ENCODE measurements at places on chromosomes 1 and 21.
A peak's percentile ranks its signal among the peaks of the same experiment; 100 is the strongest.

- DNase-seq: no peak
Measured at GRCh38 chr1:173861731-173862145, 6.1 kb downstream of the GAS5 start.

GRCh38 chr1:198764748-198765147 lies 125.9 kb downstream of the PTPRC start:
- no peak for DNase-seq

- DNase-seq: no peak
Measured at GRCh38 chr1:84918726-84919336, 25.8 kb upstream of the LPAR3 start.

DNA sequence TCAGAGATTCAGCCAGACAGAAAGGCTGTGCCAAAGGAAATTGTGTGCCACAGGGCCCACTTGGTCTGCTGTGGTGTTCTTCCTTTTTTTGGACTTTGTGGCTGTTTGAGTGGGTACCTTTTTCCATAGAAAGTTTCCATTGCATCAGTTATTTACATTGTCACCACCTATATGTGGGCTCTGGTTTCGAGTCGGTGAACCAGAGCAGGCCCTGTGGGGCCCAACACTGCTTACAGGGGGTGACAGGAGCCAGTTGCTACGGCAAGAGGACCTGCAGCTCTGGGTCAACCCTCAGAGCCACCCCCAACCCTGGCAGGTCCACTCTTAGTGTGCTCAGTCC lies 157.0 kb upstream of the EDN2 start:
- no peak for DNase-seq

DNA sequence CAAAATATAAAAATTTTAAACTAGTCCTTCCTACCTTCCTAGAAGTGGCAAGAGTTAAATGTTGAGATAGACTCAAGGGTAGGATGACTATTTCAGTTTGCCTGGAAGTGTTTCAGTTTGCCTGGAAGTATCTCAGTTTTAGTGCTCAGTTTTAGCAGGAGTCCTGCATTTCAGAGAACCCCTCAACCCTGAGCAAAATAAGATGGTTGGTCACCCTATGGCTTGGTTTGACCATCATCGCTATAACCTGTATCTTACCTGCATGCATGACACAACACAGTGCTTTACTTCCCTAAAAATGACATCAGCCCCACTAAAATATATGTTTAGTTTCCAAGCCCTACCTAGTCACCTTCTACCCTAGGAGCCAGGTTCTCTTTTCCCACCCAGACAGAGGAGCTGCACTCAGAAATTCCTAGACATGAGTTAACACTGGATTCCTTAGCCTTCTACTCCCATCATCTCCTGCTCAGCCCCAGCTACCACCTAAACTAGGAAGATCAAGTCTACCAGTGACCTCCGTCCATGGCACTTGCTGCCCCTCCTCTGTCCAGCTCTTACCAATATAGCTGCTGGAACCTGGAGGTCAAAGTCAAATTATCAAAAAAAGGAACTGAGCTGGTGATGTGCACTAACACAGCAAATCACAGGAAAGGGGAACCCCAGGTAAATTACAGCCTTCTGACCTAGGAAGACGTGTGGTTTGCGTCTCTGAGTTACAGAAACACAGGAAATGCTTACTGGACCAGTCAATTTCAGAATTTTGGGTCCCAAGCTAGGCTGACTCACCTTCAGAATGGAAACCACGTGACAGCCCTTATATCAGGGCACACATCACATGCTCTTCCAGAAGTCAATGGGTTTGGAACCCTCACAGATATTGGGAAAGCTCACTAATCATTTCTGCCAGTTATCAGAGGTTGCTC lies 2.2 kb upstream of the G0S2 start:
- DNase-seq: no peak

DNA sequence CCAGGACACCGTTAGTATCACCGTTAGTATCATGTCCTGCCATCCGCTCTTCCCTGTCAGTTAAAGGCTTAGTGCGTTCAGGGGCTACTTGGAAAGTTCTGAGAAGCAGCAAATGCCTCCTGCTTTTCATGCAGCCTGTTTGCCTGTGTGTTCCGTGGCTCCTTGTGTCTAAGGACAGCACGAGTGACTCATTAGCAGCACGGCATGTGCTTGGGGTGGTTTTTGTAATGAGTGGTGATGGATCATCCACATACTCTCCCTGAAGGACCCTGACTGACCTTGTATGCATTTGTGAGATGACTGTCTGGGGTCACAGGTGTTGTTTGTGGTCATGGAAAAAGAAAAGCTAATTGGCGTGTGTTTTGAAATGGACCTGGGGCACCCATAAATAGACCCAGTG lies 221.9 kb downstream of the PBX1 start:
- DNase-seq: peak; percentile 53

DNA sequence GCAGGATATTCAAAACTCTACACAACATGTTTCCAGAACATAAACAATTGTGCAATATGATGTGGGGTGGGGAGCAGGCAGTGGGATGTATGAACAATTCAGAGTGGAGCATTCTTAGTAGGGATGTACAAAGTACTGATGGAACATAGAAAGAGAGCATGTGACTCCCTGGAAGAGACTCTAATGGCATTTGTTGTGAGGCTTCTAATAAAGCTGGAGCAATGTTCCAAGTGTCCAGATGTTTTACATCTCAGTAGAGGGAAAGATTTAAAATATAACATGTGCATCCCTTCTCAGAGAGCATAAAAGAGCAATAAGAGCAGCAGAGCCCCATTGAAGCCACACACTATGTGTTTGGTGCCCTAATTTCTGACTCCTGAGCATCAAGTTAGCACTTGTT lies 116.5 kb downstream of the BRINP2 start:
- DNase-seq: no peak

GRCh38 chr1:110086961-110087360 lies 16.5 kb upstream of the ALX3 start:
- no peak for DNase-seq

DNA sequence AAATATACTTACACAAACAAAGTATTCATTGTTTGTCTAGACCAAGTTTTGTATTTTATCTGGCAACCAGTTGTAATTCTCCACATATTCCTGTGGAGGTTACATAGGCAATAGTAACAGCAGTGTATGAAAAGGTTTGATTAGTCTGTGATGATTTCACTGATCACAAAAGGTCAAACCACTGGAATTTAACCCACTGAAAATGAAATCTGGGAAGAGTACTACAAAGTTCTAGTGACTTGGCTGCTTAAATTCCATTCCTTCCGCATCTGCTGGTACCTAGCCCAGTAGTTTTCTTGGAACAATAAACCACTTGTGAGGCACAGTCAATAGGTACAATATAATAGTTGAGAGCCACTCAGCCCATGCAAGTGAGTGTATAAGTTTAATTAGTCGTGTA lies 205.4 kb downstream of the NFIA start:
- peak; percentile 71 for DNase-seq

DNA sequence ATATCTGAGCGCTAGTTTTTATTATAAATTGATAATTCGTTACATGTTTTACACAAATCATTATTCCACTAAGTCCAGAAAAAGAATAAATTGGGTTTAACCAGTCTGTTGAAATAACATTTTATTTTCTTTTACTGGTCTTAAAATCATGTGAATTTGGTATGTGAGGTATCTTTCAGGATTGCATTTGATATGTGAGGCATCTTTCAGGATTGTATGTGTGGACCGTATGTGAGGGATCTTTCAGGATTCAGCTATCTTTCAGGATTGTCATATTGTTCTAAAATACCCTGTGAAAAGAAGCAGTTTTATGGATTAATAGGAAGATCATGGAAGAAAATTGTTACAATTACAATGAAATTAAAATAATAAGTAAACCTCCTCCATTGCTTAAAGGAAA lies 42.9 kb downstream of the USP25 start:
- no peak for DNase-seq

GRCh38 chr1:45356186-45356585 lies 15.9 kb upstream of the MUTYH start:
- no peak for DNase-seq

- DNase-seq: no peak
Measured at GRCh38 chr21:42153746-42154145, 65.2 kb upstream of the ABCG1 start.

DNA sequence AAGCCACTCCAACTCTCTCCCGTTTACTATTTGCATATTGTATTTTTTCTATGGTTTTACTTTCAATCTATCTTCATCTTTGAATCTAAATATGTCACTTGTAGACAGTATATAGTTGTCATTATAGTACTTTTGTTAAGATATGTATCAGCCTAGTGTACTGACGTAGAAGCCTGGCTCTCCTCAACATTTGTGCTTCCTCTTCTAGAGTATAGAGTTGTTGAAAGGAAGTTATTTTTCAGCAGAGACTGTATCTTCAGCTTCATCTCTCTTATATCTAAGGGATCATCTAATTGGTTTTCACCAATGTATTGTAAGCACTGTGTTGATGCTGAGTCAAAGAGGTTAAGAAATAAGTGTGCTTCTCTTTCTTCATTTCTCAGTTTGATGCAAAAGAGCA lies 192.8 kb downstream of the LMO4 start:
- DNase-seq: no peak

DNA sequence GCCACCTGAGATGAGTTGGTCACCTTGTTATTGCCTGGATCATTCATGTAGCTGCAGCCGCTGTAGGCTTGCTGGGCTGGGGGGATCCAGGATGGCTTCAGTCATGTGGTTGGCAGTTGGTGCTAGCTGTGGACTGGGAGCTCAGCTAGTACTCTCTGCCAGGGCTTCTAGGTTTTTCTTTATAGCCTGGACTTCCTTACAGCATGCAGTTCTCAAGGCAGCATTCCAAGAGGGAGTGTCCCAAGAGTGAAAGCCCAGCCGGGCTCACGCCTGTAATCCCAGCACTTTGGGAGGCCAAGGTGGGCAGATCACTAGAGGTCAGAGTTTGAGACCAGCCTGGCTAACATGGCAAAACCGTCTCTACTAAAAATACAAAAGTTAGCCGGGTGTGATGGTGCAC lies 23.7 kb upstream of the ACTL8 start:
- no peak for DNase-seq

GRCh38 chr1:94160811-94161210 lies 39.9 kb upstream of the ABCA4 start:
- DNase-seq: peak; percentile 21

- DNase-seq: peak; percentile 50
Measured at GRCh38 chr1:150464422-150464826, 22.8 kb upstream of the TARS2 start.

GRCh38 chr1:197595304-197595904 lies 179.9 kb downstream of the DENND1B start:
- no peak for DNase-seq

DNA sequence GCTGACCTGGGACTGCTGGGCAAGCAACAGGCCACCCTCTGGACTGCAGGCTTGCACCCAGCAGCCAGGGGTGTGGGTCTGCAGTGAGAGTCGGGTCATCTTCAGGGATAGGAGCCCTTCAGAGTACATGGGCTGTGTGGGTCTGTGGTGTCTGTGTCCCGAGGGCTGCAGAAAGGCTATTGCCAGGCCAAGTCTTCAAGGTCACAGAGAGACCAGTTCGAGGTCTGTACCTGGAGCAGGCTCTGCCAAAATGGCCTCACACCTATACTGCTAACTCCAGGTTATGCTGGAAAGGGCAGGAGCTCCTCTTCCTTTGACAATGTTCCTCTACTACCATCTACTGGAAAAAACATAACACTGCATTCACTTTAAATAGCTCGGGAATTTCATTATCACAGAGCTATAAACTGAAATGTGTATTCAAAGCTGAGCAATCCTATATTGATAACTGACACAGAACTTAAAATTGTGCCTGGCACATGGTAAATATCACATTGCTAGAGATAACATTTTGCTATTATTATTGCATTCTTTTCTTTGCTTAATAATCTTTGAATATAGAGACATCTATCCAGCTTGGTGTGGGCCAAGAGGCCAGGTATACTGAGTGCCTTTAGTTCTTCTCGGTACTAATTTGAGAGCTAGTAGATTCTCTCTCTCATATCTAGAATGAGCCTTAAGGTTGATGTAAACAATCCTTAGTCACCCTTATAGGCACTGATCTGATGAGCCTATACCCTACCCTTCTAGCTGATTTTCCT lies 6.9 kb upstream of the DNAH14 start:
- DNase-seq: peak; percentile 3

GRCh38 chr1:91564888-91565701 lies 64.4 kb downstream of the CDC7 start:
- DNase-seq: peak; percentile 50

GRCh38 chr1:54401799-54402198 lies 4.4 kb downstream of the SSBP3 start:
- no peak for DNase-seq

- DNase-seq: no peak
Measured at GRCh38 chr1:198575292-198575691, 34.8 kb upstream of the ATP6V1G3 start.

DNA sequence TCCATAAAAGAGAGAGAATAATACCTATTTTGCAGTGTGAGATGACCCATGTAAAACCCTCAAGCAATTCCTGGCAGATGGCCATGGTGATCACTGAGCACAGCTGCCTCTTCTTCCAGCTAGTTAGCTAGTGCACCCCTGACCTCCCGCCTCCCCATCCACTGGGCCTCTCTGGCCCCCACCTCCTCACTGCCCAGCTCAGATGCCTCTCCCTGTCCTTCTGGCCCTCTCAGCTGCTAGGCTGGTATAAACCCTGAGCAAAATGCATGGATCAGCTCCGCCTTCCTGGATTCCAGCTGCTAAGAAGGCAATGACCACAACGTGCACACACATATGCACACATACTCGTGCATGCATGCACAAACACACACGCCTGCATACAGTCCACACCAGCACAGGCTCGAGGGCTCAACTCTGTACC lies 117.2 kb downstream of the DMRTB1 start:
- DNase-seq: no peak

Measured in fibroblast of the conjunctiva (primary cell).